ENCODE measurements at places on chromosomes 4 and X.

DNA sequence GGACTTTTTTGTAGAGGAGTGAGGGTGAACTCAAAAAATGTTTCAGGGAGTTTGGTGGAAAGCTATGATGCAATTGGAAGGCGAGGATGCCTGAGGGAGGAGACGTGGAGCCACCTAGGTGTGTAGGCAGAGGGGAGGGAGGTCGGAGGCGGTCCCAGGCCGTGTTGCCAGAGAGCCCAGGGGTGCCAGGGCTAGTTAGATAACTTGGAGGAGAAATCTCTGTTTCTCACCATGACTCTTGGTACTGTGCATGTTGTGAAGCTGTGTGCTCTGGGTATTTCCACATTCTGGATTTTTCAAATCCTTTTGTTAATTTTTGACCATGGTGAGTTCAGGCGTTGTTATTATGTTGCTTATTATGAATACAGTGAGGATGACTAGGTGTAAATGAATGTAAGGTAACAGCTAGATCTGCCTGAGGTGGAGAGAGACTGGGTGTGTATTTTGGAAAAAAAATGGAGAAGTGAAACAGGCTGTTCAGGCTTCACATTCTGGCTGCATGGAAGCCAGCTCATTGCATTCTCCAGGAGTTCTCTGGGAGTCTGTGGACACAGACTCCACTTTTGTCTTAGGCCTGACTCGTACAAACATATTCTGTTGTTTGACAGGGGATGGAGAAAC, 4.5 kb downstream of the RAB9A start:
- peak; percentile 25 for DNase-seq

DNA sequence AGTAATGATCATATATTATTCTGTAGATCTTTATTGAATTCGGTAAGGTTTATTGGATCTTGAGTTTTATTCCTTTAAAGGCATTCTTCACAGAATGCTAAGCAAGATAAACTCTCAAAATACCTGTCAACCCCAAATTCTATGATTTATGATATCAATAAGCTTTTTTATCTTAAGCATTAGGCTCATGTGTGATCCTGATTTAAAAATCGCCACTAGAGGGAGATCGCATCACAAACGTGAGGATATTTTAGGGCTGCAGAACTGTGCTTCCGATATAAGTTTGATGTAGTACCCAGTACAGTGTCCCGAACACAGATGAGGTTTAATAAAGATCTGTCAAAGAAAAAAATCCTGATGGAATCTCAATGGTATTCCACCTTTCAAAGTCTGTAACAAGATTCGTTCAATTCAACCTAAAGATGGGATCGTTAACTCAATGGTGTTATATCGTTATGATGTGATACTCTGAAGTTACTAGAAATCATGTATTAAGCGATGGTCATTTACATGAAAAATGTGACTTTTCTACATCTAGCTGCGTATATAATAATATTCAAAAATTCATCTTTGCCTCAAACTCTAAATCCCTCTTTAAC, 169.0 kb downstream of the CORIN start:
- peak; percentile 58 for DNase-seq

DNA sequence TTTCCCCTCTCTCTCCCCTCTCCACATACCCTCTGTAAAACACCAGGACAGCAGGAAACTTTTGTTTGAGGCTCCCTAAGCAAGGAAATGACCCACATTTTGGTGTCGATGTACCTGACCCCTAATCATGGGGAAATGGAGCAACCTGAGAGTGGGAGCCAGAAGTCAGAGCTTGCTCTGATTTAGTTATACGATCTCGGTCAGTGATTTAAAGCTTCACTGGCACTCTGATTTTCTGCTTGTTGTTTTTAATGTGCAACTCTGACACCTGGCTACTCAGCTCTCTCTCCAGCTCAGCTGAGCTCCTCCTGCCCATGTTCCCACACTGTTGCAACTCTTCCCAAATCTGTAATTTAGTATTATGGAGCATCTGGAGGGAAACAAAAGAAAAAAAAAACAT, 408.6 kb downstream of the ADAM29 start:
- DNase-seq, result no peak

GRCh38 chr4:114597410-114598115, 1.0 kb upstream of the UGT8 start:
- no peak for DNase-seq

DNA sequence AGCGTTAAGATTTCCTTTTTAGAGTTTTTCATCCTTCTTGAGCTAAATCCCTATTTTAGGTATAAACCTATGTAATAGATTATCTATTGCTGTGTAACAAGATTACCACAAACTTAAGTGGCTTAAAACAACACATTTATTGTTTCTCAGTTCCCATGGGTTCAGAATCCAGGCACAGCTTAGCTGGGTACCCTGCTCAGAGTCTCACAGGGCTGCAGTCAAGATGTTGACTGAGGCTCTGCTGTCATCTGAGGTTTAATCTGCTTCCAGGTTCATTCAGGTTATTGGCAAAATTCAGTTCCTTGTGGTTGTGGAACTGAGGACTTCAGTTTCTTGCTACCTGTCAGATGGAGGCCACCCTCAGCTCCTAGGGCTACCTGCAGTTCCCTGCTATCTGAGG, 60.9 kb downstream of the GK start:
- DNase-seq, result no peak

GRCh38 chr4:16626945-16627344, 271.5 kb downstream of the LDB2 start:
- no peak for DNase-seq

- no peak for DNase-seq
These were observed 88.2 kb upstream of the GPR50 start for GRCh38 chrX:151088221-151088620.

- DNase-seq, result no peak
These were observed 105.6 kb upstream of the CPEB2 start for GRCh38 chr4:14896656-14897175.

- peak; percentile 27 for DNase-seq
These were observed 171.2 kb downstream of the TMA16 start for GRCh38 chr4:163665521-163666331.

GRCh38 chr4:177519481-177520260, 77.4 kb upstream of the AGA start:
- DNase-seq, result no peak

DNA sequence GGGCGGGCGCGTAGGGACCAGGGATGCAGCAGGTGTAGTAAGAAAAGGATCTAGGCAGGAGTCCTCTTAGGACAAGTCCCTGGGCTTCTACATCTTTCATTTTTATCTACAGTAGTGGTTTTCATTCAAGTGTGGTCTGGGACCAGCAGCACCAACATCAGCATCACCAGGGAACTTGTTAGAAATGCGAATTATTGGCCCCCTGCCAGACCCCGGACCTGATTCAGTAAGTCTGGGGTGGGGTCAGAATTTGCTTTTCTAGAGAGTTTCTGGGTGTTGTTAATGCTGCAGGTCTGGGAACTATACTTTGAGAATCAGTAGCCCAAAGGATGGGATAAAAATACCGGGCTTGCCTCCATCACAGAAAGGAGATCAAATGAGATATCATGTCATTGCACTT, 1.3 kb upstream of the PCYT1B start:
- no peak for DNase-seq

- peak; percentile 34 for DNase-seq
These were observed 22.9 kb upstream of the G3BP2 start for GRCh38 chr4:75696071-75696470.

DNA sequence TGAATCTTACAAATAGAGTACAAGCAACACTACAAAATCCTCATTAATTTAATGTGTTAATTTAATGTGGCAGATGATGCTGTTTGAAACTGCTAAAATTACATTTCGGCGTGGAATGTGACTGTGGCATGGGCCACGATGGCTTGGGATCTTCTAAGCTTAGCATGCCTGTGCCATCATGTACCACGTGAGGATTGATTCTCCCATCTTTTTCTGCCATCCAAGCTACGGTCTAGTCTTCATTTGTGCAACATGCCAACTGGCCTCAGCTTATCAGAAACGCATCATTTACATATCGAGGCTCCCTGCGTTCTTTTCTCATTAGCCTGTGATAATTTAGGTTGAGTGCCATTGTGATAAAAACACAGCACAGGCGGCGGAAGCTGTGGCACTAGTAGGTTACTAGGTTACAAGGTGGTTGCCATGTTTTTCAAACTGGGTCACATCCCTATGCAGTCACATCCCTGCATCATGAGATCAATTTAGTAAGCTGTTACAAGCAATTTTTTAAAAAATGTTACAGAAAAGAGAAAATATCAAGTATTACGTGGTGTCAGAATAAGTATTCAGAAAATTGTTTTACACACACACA, 189.9 kb upstream of the RBPJ start:
- DNase-seq, result no peak

DNA sequence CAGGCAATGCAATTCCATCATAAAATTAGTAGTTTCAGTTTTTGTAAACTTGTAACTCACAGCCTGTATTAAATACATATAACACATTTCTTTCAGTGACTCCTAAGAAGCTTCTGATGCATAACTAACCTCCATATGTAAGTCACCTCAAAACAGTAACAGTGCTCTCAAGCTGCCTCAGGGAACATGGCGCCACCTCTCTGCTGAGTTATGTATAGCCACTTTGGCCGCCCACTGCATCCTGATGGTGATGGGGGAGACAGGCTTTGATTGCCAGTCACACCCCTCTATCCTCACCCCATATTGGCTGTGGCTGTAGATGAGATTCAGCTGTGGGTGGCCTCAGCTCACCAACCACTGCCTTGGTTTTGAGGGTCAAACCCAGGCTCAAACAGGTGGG, 54.3 kb downstream of the LRBA start:
- DNase-seq, result peak; percentile 46

- no peak for DNase-seq
These were observed 34.7 kb downstream of the NHS start for GRCh38 chrX:17409566-17410290.

DNA sequence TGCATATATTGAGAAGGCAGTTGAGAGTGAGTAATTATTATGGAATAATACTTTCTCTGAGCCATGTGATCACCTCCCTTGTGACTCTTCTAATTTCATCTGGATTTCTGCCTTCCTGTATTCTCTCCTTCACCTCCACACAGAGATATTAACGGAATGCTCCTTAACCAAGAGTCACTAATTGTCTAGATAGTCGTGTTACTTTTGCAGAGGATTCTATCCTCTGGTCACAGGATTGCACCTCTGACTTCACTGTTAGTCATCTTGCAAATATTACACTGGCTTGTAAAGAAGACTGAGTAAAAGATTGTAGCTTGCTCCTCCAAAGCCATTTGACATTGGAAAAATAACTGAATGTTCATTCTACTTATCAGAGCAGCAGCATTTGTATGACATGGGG, 160.9 kb downstream of the SH2D1A start:
- no peak for DNase-seq

DNA sequence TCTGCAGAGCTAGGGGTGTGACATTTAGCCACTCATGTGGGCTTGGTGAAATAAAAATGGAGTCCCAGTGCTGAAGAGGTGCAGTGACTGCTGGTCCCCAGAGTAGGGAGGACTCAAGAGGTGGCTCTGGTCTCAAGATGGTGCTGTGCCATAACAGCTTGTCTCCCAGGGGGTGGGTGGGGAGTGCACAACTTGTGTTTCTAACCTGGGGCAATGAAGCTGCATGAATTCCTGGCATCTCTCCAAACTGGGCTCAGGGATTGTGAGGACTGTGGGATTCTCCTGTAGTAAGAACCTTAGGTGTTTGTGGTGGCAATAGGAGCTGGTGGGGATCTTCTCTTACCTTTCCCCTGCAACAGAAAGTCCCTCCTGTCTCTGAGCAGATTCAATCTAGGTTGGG, 278.9 kb upstream of the SFRP2 start:
- no peak for DNase-seq

DNA sequence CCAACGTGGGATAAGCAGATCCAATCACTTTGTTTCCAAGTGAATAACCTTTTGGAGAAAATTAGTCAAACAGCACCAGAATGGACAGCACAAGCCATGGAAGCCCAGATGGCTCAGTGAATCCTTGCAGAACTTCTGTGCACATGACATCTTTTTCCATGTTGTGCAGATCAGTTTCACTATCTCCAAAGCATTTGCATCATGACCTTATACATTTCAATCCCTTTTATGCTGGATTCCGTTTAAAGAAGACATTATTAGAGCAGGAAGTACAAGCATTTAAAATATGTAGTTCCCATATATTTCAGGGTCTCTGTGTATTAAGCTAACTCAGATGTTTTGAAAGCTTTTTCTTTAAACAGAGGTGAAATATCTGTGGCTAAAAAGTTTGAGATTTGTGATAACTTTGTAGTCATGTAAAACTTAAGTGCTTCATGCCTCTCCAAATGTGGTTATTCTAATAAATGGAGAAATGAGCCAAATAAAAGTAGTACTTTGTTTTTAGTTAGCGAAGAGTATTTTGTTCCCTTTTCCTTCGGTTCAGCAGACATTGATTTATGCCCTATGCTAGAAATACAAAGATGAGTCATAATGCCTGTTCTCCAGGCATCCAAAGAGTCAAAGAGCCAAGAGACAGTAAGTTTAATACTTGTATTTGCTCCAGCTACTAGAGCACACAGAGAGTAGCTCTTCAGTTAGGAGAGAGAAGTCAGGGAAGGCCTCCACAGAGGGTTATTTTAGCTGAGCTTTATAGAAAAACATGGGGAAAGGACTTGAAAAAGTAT, 39.0 kb downstream of the PLAC8 start:
- DNase-seq, result peak; percentile 58

DNA sequence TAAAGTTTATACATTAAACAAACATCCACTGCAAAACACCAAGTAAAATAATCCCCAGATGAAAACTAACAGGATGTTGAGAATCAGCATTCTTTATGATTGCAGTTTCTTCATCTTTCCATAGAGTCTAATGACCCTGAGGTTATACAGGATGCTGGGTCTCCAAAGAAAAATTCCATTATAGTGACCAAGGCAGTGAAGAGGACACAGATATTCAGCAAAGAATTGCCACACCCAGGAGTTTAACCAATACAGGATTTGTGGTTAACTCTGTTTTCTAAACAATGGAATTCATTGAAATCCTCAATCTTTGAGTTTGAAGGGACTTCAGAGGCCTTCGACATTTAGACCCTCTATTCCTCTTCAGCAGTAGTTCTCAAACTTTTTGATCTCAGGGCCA, 76.2 kb upstream of the ESX1 start:
- no peak for DNase-seq

GRCh38 chrX:41314204-41314603, 19.8 kb upstream of the DDX3X start:
- DNase-seq, result no peak

DNA sequence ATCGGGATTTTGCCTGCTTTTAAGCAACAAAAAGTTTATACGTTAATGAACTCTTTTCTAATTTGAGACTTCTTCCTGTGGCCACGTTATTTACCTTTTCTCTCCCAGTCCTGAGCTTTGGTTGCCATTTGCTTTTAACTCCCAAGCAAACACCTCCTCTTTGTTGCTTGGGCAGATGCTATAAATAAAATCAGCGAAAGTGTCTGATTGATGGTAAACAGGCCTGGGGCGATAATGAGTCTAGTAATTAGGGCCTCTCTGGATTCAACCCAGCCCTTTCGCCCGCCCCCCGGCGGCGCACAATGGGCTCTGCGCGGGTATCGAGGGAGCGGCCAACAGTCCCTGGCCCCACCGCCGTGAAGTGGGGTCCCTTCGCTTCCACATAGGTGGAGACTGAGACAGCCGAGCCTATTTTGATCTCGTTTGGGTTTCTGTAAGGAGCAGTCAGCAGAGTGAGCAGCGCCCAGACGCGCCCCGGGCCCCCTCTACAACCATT, 790 bp downstream of the CLGN start:
- DNase-seq, result no peak

- DNase-seq, result no peak
These were observed 189.5 kb downstream of the APBB2 start for GRCh38 chr4:41024556-41025491.

GRCh38 chr4:147865926-147866325, 134.0 kb downstream of the ARHGAP10 start:
- no peak for DNase-seq

Measured in suppressor macrophage (primary cell).